ENCODE measurements at places on chromosomes 1 and 21.

DNA sequence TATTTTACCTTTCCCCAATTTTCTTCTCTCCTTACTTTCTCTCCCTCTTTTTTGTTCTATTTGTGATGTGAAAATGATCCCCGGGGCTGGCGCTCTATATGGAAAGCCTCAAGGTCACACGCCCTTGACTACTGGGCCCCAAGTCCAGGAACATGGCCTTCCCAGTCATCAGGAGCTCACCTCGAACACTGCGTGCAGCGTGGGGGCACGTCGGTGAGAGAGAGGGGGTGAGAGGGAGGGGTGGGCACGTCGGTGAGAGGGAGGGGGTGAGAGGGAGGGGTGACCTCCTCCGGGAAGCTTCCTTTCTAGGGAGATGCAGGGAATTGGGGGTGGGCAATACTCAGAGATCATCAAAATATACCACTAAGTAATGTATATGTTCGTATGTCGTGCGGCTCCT is 94.6 kb upstream of the TMPRSS2 start:
- no peak for DNase-seq

DNA sequence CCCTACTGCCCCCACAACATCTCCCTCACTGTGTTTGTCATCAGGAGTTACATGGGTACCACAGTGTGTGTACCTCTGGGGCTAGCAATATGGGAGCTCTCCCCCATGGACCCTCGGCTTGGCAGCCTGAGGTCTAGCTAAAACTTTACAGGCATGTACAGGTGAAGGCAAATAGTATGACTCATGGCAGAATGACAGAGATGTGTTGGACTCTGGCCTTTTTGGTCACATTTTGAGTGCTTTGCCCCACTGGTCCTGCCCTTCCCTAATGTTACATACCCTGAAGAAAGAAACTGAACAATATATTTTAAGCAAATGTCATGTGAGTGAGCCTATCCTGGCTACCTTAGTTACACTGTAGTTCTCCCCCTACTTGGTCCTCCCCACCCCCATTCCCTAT is 124.0 kb downstream of the NGF start:
- DNase-seq: no peak

GRCh38 chr1:223763251-223763650 is 50.9 kb downstream of the CAPN2 start:
- no peak for DNase-seq

GRCh38 chr1:206590025-206590758 is 22.1 kb downstream of the EIF2D start:
- DNase-seq: peak; percentile 89

DNA sequence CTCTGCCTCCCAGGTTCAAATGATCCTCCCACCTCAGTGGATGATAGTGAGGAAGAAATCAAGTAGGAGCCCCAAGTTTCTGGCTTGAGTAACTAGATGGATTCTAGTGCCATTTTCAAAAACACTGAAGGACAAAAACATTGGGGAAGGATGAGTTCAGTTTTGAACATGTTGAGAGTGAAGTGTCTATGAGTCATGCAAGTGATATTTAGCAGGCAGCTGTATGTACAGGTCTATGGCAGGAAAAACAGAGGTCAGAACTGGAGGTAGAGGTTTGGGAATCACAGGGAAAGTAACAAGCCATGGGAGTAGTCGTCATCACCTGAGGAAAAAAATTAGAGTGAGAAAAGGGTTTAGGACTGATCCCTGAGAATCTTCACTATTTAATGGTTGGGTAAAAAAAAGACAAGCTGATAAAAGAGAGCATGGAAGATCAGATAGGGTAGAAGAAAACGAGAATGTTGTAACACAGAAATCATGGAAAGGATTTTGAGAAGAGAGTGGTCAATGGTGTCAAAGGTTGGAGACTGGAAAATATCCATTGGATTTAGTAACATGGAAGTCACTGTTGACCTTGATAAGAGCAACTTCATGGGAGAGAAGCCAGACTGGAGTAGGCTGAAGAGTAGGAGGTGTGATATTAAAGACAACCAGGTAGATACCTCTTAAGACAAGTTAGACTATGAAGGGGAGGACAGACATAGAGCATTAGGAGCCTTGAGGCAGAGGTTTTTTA is 53.1 kb downstream of the DIPK1A start:
- no peak for DNase-seq
